Renal pelvis (tissue), 12 donors: ENCODE measurements at places on chromosomes 2 and 18.
A peak's percentile ranks its signal among the peaks of the same experiment; 100 is the strongest.

DNA sequence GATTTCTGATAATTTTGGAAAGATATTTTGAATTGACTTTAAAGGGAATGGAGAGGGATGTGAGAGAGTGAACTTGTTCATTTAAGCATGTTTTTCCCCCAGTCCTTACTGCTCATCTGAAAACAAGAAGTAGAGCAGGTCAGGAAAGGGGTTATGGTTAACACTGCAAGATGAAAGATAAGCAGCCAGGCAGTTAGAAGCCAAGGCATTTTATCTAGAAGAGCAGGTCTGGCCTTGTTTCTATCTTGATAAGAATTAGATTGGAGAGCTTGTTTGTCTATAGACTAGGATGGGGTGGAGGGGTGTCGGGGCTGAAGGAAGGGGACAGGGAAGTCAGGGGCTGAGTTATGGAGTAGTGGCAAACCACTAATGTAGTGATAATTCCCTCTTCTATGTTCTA lies 171.6 kb downstream of the IKZF2 start:
- DNase-seq = no peak

GRCh38 chr2:160224060-160224459 lies 24.0 kb upstream of the ITGB6 start:
- DNase-seq = no peak

DNA sequence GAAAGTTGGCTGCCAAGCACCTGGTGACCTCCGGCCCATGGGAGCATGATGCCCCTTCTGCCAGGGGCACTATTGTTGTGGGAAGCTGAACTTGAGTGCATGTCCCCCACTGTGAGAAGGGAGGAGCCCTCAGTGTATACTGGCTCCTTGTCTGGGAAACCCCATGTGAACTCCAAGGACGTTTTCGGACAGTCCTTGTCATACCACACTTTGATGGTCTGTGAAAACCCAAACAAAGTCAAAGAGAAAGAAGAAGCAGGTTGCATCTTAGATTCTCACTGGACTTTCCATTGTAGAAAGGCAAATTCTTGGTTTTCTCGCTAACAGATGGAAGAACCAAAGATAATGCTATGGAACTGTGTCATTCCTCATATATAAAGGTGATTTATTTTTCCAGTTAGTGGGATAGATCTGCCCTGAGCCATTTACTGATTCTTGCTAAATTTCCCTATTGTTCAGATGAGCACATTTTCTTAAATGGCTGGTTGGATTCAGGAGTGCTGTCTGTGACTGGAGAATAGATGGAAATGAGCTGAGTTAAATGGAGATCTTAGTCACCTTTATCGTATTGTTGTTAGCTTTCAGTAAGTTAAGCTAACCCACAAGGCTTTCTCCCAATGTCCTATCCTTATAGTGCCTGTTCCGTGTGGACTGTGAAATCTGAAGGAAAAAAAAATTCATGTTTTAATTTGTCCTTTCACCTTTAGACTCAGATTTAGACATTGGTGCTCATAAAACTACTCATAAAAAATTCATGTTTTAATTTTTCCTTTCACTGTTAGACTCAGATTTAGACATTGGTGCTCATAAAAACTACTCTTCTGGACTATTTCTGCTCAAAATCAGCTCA lies 166.6 kb downstream of the ACTR3 start:
- DNase-seq = no peak

- DNase-seq = no peak
Measured at GRCh38 chr2:23916727-23917405, 10.1 kb downstream of the ATAD2B start.

GRCh38 chr2:31828891-31829290 lies 181.9 kb downstream of the MEMO1 start:
- no peak for DNase-seq

GRCh38 chr18:55328301-55328700 lies 259.7 kb downstream of the TCF4 start:
- DNase-seq = no peak

DNA sequence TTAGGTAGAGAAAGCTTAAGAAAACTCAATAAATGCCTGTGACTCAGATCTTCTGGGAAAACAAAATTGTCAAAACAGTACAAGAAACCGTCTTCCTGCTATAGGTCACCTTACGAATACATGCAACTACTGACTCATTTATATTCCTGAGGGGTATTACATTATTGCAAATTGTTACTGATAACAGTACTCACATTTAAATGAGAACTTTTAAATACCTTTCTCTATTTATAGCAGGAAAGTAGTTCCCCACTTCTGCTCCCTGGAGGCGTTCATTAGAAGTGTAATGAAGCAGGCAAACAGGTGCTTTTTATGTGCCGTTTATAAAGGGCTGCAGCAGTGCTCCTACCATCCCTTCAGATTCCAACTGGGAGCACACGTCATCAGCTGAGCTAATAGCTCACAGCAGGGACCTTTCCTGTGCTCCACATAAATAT lies 65.1 kb upstream of the RPRM start:
- peak; percentile 15 for DNase-seq

GRCh38 chr2:17538022-17538843 lies 2.3 kb upstream of the VSNL1 start:
- DNase-seq = no peak

- DNase-seq = no peak
Measured at GRCh38 chr2:207136874-207137273, 28.9 kb downstream of the KLF7 start.

- DNase-seq = no peak
Measured at GRCh38 chr2:75077909-75078308, 119.5 kb downstream of the POLE4 start.

GRCh38 chr2:633371-633770 lies 43.8 kb downstream of the TMEM18 start:
- no peak for DNase-seq

GRCh38 chr2:25081237-25081790 lies 39.4 kb downstream of the EFR3B start:
- DNase-seq = no peak

DNA sequence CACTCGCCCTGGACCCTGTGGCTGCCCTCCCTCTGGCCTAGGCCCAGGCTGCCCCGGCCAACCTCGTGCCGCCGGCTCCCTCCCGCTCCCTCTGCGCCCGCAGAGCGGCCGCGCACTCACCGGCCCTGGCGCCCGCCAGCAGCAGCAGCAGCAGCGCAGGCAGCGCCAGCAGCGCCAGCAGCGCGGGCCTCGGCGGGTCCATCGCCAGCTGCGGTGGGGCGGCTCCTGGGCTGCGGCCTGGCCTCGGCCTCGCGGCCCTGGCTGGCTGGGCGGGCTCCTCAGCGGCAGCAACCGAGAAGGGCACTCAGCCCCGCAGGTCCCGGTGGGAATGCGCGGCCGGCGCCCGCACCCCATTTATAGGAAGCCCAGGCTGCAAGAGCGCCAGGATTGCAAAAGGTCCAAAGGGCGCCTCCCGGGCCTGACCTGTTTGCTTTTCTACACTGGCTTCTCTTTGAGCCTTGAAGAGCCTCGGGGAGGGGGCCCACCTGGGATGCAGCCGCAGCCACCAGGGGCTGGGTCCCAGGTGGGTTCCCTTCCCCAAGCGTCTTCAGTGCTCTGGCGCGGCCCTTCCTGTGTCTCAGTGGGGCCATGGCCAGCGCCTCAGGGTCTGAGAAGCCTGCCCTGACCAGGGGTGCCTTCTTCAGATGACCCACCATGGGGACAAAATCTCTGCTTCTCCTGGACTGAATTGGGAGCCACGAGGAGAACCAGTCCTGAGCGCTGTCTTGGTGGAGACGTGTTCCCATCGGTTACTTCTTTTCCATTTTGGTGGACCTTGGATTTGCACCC lies at the start of gene APOB:
Gene APOB (minus strand): TSS at position 330 of the 789 bp plus-strand sequence. CDS start 128 bp downstream, at position 202.
- DNase-seq = no peak

DNA sequence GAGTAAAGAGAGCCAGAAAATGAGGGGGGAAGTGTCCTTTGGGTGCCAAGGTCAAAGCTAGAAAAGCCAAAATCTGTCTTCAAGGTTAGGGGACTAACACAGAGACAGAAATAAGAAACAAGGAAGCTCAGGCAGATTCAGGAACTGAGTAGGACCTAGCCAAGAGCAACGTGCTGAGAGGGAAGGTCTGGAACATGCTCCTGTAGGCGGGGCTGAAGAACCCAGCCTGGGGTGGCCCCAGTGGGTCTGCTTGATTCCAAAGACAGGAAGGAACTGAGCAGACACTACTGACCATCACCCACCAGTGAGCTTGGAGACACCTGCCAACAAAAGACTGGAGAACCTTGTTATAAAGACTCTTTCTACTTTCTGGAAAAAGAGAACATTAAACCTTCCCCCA lies 105.1 kb downstream of the SP3 start:
- no peak for DNase-seq

DNA sequence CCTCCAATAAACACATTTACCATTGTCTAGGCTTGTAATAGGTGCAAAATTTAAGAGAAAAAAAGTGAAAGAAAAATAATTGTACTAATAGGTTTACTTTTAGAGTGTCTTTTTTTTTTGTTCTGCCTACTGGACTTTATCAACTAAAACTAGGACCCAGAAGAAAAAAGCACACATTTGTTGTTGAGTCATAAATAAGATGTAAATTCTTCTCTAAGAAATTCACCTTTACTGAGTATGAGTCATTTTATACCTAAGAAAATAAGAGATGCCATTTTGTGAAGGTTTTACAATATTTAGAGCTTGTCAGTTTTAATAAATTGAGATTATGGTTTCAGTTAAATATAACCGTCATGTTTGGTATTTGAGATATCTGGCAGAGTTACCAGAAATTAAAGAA lies 19.2 kb downstream of the FARP2 start:
- DNase-seq = no peak

DNA sequence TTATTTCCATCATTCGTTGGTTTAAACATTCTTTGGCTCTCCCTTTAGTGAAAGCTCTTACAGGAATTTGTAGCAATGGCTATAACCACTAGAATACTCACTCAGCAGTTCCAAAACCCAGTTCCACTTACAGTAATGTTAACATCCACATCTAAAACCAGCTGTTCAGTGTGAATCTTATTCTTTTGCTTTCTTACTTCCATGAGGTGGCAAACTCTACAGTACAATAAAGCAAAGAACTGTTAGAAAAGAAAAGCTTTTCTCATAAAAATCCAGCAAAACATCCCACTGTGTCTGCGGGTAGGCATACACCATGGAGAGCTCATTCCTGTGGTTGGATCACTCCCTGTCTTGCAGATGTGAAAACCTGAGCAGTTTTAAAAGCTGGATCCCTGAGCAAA lies 147.1 kb downstream of the ARHGAP28 start:
- no peak for DNase-seq

DNA sequence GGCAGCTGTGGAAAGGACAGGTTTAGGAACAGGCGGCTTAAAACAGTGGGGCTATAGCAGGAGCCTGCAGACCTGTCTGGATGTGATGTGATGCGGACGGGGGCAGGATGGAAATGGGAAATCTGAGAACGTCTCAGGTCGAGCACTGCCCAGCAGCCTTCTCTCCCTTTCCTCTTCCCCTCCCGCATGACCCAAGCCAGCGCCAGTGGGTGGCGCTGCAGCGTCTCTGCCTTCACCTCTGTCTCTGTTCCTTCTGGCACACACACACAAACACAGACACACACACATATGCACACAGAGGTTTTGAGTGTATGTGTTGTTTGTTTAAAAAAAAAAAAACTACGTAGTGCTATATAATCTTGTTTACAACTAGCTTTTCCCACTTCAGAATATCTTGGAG lies 82.0 kb upstream of the SLC66A3 start:
- DNase-seq = peak; percentile 55

DNA sequence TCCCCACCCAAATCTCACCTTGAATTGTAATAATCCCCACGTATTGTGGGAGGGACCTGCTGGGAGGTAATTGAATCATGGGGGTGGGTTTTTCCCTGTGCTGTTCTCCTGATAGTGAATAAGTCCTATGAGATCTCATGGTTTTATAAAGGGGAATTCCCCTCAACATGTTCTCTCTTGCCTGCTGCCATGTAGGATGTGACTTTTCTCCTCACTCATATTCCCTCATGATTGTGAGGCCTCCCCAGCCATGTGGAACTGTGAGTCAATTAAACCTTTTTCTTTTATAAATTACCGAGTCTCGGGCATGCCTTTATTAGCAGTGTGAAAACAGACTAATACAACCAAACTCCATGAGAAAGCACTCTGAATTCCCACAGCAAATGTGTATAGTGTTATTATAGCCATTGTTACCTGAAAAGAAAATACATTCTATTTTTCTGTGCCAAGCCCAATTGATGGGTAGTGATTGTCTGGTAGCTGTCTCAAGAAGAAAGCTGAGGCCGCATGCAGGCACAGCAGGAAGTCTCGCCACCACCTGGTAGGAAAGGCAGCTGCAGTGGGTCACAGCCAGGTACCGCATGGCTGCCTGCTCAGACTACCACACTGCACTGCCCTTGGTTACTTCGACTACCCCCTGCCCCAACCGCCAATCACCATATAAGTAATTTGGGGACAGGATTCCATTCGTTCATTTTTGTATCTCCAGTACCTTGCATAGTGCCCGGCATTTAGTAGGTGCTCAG lies 10.3 kb upstream of the ZBTB7C start:
- DNase-seq = no peak

GRCh38 chr2:180763263-180763989 lies 217.0 kb upstream of the UBE2E3 start:
- no peak for DNase-seq

- DNase-seq = no peak
Measured at GRCh38 chr2:195038153-195038552, 618.9 kb upstream of the SLC39A10 start.
